Stimulated activated CD8-positive, alpha-beta memory T cell treated with anti-CD3 and anti-CD28 coated beads, Interleukin-7, amount 100 ng/mL, for 24 hours (primary cell): ENCODE measurements at places on chromosomes 4 and X.

DNA sequence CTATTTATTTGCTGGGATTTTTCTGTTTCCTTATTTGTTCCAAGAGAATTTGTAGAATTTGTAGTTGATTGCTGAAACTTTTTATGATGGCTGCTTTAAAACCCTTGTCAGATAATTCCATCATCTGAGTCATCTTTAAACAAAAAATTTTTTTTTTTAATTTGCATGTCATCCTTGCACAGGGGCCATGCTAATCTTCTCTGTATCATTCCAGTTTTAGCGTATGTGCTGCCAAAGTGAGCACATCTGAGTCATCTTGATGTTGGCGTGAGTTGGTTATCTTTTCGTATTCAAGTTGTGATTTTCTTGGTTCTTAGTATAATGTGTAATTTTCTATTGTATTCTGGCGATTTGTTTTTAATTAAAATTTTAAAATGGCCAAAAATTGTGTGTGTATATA, 18.7 kb upstream of the ZNF157 start:
- no peak for DNase-seq

DNA sequence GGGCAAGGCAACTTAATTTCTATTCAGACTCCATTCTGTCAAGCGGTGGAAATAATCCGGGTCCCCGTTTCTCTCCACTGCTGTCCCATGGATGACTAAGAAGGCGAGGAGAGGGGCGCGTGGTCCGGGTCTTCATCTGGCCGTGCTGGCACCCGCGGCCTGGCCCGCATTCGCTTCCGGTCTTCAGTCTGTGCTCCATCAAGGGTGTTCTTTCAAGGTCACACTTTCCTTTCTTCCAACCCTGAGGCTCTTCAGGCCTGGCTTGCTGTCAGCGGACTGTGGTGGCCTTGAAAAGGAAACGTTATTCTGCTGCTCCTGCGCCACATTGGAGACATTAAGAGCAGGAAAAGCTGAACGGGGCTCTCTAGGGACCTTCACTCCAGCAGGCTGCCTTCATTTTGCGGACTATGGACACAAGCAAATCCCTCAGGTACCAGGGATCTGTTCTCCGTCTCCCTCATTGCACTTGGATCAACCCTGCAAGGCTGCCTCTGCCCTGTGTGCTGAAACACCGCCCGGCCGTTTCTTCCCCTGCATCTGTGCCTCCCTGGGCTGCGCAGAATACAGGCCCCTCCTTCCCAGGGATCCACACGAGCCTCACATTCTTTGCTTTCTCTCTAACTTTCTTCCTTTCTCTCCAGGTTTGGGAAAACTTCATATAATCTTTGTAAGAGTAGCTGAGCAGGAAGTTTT, 5.7 kb upstream of the SLC25A4 start:
- no peak for DNase-seq

- no peak for DNase-seq
Observed at GRCh38 chr4:20614816-20615215, 85.4 kb upstream of the PACRGL start.

GRCh38 chr4:37540486-37540885, 145.7 kb downstream of the RELL1 start:
- DNase-seq = no peak

GRCh38 chr4:173371292-173372192, 788 bp downstream of the SAP30 start:
- DNase-seq = no peak

DNA sequence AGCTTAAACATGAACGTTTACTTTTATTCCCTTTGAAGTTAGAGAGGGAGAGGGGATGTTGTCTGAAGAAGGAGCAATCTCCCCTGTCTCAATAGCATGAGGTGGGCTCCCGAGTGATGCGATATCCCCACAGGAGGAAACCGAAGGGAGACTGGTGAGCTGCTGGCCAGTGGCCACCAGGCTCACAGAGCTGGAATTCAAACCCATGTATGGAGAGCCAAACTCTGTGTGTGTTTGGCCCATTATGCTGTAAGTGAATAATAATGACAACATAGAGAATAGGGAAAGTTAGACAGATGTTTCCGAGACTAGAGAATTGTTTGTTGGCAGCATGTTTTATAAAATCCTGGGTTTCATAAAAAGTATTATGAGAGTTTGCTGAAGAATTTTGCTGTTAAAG, 66.1 kb upstream of the CLNK start:
- no peak for DNase-seq

- DNase-seq = no peak
Observed at GRCh38 chrX:33416273-33416805, 205.0 kb upstream of the DMD start.

DNA sequence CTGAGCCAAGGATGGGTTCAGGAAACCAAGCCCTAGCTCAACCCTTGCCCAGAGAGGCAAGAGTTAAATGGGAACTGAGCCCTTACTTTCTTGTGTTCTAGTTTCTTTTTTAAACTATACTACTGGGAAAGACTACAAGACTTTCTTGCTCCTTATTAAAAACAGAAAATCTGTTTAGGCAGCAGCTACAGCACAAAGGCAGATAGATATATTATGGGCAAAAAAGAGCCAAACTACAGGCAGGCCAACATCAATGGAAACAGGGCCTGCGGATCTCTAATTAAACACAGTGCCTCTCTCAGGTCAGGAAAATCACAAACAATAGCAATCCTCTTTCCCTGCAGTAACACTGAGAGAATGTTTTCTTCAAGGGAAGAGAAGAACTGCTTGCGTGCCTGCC, 226.0 kb downstream of the LDB2 start:
- DNase-seq = no peak

DNA sequence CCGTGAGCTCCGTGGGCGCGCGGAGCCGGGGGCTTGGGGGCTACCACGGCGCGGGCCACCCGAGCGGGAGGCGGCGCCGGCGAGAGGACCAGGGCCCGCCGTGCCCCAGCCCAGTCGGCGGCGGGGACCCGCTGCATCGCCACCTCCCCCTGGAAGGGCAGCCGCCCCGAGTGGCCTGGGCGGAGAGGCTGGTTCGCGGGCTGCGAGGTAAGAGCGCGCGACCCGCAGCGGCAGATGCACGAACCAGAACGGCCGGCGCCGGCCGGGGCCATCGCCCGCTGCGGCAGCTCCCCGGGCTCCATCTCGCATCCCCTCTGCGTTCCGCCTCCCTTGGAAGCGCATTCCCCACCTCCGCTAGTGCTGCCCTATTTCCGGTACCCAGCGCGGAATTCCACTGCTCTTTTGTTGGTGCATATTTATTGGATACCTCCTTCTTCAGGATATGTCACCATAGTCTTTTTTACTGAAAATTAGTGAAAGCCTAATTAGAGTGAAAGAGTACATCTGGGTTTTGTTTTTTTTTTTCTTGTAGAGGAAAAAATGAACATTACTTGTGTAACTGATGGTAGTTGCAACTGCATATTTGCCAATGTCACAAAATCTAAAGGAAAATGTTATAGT, 797 bp downstream of the PKD2 start:
- DNase-seq = no peak
